Muscle of leg (tissue), 16 donors: ENCODE measurements at places on chromosomes 3 and 15. TPM values are rescaled to one million over a fixed set of nuclear protein-coding genes. Genes with fewer than 3 reads are reported as not detected.

GRCh38 chr3:69855436-69856162, 116.3 kb downstream of the MITF start:
- peak; percentile 55 for DNase-seq
- H3K4me3 ChIP-seq, result no peak overlapping the region
- no peak overlapping the region for H3K27ac ChIP-seq
- H3K36me3 ChIP-seq, result no peaks in the 10 kb centered on the region
- no peaks in the 10 kb centered on the region for H3K4me1 ChIP-seq
- no peaks in the 10 kb centered on the region for H3K27me3 ChIP-seq

DNA sequence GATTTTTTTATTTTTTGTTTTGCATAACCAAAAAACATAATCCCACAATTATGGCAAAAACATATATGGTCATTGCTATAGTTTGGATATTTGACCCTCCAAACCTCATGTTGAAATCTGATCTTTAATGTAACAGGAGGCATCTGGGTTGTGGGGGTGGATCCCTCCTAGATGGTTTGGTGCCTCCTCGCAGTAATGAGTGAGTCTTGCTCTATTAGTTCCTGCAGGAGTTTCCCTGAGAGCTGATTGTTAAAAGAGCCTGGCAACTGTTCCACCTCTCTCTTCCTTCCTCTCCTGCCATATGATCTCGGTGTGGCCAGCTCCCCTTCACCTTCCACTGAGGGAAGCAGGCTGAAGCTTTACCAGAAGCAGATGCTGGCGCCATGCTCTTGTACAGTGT, 33.2 kb upstream of the TRIM59 start:
- no peak overlapping the region for H3K4me3 ChIP-seq
- DNase-seq, result no peak
- H3K27me3 ChIP-seq, result no peaks in the 10 kb centered on the region
- no peaks in the 10 kb centered on the region for H3K4me1 ChIP-seq

Gene EXD1
- total RNA-seq, result not detected

DNA sequence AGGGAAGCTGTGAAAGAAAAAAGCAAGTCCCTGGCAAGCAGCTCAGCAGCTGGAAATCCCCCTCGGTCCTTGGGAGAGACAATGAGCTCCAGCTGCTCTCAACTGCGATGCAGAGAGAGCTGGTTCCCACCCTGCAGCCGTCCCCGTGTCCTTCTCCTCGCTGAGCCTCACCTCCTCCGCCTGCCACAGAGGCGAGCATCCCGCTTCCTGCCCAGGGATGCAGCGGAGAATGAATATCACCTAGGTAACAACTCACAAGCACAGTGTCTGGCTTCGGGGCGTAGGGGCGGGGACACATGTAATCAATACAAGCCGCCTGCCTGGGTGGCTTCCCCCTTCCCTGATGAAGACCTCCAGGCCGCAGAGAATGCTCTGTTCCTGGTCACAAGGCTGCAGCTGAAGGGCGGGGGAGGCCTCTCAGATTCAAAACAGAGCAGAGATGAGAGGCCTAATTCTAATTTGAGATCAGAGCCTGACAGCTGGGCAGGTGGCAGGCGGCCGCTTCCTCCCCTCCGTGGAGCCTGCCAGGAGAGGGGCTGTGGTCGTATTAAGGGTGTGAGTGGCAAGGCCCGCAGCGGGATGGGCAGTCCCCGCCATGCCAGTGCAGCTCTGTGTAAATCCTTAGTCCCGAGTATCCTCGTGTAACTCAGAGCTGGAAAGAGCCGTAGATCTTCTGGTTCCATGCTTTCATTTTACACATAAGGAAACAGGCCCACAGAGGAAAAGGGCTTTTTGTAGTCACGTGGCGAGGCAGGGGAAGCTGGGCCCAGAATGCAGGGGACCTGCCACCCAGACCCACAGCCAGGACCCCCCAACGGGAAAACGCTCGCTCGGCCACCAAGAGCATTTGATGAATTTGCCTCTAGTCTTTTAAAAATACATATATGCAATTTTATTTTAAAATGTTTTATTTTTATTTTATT, 24.3 kb downstream of the ZDHHC19 start:
- no peaks in the 10 kb centered on the region for H3K36me3 ChIP-seq
- peaks cover 34% of the 10 kb centered on the region for H3K4me1 ChIP-seq
- H3K27me3 ChIP-seq, result no peaks in the 10 kb centered on the region

DNA sequence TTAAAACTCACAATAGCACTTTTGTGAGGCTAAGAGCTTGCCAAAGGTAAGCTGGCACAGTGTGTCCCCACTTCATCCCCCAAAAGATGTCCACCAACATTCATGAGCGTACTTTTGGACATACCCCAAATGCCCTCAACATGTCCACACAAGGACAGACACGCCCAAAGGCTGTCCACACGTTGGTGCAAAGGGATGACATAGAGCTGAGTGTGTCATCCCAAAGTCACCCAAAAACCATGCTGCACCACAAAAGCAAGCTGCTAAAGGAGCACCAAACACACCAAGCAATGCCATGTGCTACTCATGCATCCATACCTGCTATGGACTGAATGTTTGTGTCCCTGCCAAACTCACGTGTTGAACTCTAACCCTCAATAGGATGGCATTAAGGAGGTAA, 57.9 kb downstream of the KLF13 start:
- H3K27me3 ChIP-seq, result peaks cover 2% of the 10 kb centered on the region
- H3K36me3 ChIP-seq, result peaks cover 13% of the 10 kb centered on the region
- H3K4me3 ChIP-seq, result no peak overlapping the region
- DNase-seq, result no peak
- H3K4me1 ChIP-seq, result peaks cover 9% of the 10 kb centered on the region
- H3K27ac ChIP-seq, result no peak overlapping the region

Gene SLC12A1
- not detected for total RNA-seq

Gene DVL3
- 37.1 TPM for total RNA-seq

DNA sequence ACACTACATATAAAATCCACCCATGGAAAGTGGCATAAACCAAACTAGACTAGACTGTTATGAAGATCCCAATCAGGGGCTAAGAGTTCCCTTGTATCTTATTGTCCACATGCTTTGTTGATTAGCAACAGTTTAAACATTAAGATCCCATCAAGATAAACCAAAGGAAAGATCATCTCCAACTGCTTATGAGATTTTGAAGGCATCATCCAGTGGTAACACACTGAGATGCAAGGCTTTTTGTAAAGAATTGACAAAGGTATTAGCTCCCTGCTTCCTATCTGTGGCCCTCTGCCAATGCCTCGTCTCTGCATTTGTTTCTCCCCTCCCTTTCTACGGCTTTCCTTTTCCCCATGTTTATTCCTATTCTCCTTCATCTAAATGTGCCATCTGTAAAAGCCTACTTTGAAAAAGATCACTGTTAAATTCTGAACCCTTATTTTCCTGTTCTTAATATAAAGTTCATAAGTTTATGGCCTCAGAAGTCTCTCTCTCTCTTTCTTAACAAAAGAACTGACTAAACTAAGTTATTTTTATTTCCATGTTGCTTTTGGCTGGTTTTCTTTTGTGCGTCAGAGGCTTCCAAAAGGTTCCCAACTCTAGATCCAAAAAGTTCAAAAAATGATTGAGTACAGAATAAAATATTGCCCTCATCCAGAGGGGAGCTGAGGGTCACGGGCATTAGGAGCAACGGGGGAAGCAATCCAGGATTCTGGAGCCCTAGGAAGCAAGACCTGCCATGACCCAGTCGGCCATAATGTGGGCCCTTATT, 5.5 kb downstream of the PLD1 start:
- no peaks in the 10 kb centered on the region for H3K27me3 ChIP-seq
- H3K36me3 ChIP-seq, result no peaks in the 10 kb centered on the region
- no peak overlapping the region for H3K4me3 ChIP-seq
- peak; percentile 87 for DNase-seq

Gene ACVR2B
- 17.6 TPM for total RNA-seq
